ENCODE measurements at places on chromosomes 1 and 21.

GRCh38 chr1:26408604-26409003 is 2.0 kb upstream of the LIN28A start:
- DNase-seq: no peak

DNA sequence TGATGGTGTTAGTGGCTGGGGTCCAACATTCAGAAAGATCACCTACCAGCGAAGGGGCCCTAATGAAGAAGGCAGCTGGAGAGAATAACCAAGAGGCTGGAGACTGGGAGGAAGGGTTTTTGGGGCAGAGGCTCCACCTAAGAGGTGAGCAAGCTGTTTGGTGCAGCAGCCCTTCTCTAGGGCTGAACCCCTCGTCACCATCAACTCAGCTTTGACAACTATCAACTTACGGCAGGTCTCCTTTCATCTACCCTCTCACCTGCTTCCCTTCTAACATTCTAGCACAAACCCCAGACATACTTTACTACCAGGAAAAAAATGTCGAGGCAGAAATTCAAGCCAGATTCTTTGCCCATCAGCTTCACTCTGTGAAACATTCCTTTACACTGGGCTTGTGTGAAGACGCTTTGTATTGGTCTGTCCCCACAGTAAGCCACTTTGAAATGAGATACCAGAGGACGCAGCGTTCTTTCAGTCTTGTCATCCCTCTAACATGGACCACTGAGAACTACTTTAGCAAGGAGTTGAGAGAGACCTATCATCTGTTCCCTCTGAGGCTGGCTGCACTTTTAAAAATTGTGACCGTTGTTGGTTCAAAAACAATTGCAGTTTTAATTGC is 84.6 kb downstream of the RAVER2 start:
- DNase-seq: no peak

- no peak for DNase-seq
These were observed 61.2 kb downstream of the KCNN3 start for GRCh38 chr1:154808909-154809262.

- no peak for DNase-seq
These were observed 29.8 kb downstream of the ANKRD13C start for GRCh38 chr1:70324683-70325082.

- DNase-seq: no peak
These were observed 79.8 kb upstream of the ROR1 start for GRCh38 chr1:63693944-63694571.

DNA sequence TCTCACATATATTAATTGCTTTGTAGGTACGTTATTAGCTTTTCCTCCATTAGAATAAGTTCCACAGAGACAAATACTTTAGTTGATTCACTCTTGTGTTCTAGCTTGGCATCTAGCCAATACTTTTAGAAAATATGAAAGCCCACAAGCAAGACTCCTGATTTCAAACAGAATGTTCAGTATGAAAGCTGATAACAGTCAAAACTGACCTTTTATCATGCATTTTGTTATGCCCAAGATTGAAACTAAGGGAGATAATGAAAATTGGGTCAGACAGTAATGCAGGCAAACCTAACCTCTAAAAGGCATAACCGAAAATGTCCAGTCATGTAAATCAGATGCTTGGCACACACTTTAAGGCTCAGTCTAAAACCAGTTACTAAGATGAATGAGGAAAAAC is 61.7 kb downstream of the ERICH3 start:
- DNase-seq: no peak

- no peak for DNase-seq
These were observed 2.3 kb upstream of the USP16 start for GRCh38 chr21:29022166-29022565.

GRCh38 chr1:162077648-162078299 is 8.3 kb downstream of the NOS1AP start:
- DNase-seq: no peak

- no peak for DNase-seq
These were observed 6.3 kb downstream of the PDZK1IP1 start for GRCh38 chr1:47183308-47184089.

DNA sequence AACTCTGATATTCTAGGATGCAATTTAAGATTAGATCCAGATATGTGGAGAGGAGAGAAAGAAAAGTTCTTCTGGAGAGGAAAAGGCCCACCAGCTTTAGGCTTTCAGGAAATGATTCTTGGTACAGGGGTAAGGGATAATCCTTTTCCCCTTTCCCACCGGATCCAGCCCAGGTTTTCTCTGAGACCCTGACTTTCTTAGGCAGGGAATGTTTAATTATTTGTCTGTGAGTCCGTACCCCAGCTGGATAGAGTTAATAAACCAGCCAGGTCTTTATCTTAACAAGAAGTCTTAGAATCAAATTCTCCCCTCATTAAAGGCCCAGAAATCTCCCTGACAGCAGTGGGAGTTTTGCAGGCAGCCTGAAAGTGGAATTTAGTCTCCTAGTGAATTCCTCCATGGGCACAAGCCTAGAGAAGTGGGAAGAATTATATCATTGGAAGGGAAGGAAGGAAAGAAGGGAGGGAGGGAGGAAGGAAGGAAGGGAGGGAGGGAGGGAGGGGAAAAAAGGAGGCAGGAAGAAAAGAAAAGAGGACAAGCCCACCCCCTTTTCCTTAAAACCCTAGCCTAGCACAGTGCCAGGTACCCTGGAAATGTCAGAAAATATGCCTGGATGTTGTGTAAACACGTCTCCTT is 189.0 kb downstream of the PLPP3 start:
- DNase-seq: no peak

GRCh38 chr21:42846221-42846620 is 33.1 kb downstream of the WDR4 start:
- no peak for DNase-seq

DNA sequence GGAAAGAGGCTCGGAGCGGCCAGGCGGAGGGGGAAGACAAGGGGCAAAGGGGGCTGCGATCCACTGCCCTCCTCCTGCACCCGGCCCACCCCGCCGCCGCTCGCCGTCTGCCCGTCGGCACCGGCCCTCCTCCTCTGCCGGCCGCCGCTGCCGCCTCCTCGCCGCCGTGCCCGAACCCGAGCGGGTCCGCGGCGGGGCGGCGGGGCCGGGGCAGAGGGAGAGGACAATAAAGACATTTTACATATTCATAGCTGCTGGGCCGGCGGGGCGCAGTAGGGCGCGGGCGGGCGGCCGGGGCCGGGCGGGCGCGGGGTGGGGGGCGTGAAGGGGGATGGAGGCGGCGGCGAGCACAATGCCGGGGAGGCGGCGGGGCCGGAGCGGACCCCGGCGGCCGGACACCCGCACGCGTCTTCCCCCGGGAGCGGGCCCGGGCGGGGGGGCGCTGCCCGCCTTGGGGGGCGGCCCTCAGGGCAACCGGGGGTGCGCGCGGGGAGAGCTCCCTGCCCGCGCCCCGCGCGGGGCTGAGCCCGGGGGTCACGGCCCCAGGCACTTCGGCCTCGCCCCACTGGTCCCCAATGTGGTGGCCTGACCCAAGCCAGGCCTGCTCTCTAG is 546 bp downstream of the POU2F1 start:
- no peak for DNase-seq

DNA sequence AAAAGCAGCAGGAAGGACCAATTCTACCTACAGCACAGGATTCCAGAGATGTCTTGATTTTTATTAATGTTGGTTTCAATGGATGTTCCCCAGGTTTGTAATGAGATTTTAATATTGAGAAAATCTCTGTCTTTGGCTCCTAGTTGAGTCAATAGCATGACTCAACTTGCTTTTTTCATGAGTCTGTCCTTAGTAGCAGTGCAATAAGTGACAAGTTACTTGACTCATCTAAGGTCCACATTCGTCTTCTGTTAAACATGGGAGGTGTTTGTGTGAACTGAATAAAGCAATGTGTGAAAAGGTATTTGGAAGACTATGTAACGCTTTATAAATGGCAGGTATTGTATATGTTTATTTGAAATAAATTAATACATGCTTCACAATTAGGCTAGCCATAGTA is 645.0 kb upstream of the PTBP2 start:
- DNase-seq: no peak

DNA sequence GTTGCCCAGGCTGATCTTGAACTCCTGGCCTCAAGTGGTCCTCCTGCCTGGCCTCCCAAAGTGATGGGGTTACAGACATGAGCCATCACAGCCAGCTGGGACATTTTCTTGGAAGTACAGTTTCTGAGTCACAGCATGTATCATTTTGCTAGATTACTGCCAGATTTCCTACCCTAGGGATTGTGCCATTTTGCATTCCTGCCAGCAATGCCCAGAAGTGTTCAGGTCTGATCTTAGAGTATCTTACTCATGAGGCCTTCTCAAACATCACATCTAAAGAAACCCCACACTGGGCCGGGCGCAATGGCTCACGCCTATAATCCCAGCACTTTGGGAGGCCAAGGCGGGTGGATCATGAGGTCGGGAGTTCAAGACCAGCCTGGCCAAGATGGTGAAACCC is 10.2 kb downstream of the BMP8A start:
- no peak for DNase-seq

DNA sequence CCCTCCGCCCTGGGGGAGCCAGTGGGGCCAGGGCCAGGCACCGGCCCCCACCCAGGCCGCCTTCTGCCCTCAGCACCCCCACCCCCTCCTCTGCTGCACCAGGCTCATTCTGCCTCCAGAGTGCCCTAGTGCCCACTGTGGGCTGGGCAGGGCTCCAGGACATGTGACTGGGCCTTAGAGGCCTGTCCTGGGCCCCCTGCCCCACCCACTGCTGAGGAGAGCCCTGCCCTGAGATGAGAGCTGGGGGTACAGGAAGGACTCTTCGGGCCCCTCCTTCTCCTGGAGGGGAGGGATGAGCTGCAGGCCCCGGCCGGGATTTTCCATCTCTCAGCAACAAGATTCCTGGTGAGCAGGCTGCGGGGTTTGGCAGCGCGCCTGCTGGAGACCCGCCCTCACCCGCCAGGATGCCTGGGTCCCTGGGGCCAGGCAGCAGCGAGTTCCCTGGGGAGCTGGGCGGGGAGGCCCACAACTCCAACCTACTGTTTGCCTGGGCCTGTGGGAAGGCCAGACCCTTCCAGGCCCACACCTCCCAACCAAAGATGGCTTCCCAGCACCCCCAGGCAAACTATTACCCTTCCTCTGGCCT is 14.0 kb downstream of the AHDC1 start:
- no peak for DNase-seq

DNA sequence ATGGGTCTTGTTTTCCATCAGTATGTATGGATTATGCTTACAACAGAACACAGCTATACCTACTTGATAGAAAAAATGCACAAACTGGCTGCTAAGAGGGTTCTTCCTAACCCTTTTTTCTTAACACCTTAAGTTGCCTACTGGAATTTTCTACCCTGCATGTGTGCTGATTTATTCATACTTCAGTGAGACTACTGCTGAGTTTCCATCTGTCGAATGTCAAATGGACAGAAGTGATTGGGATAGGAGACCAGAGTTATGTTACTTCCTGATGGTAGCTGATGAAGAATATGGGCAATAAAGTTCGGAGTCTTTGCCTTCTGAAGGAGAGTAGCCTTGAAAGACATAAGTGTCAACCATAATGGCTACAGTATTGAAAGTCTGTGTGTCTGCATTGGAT is 6.5 kb upstream of the DNM3 start:
- DNase-seq: no peak

DNA sequence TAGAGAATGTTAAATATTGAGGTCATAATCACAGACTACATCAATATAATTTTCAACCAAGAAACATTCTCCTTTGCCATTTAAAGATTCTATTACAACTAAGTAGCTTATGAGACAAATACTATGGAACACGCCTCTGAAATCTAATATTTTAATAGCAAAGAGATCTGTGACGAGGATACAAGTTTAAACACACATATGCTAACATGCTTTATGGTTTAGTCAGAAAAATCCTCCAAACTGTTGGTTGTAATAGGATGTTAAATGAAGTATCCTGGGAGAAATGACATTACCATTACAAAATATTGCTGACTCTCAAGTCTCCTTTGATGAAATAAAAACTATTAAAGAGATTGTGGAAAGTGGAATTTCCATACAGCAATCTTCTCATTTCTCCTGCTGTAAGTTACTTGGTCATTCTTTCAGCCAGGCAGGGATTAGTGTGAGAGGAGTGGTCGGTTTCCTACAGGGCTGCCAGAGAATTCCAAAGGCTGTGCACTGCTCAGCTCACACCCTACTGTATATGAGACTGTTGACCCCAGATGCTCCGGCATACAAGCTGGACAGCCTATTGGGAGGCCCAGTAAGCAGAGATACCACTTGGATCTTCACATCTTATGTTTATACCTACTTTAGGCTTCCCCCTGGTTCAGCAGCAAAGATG is 26.6 kb downstream of the SCYL3 start:
- DNase-seq: no peak

GRCh38 chr1:39490596-39491145 is 765 bp upstream of the BMP8A start:
- no peak for DNase-seq

- DNase-seq: no peak
These were observed 101.5 kb downstream of the ACTL8 start for GRCh38 chr1:17856496-17857108.

DNA sequence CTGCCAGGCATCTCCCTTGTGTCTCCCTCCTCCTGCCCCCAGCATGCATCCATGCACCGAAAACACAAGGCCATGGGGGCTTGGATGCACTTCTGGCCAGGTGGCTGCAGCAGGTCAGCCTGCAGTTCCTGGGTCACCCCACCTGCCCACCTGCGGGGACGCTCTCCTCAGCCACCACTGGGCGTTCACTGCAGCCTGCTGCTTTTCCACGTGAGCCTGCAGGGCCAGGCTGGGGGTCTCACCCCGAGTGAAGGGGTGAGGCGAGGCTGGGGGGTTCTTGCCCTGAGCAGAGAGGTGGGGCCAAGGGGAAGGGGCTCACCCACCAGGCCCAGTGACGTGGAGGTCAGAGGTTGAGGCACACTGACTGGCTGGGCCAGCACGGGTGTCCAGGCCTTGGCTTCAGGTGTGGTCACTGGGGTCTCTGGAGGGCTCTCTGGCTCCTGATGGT is 64.6 kb downstream of the WNT9A start:
- no peak for DNase-seq

DNA sequence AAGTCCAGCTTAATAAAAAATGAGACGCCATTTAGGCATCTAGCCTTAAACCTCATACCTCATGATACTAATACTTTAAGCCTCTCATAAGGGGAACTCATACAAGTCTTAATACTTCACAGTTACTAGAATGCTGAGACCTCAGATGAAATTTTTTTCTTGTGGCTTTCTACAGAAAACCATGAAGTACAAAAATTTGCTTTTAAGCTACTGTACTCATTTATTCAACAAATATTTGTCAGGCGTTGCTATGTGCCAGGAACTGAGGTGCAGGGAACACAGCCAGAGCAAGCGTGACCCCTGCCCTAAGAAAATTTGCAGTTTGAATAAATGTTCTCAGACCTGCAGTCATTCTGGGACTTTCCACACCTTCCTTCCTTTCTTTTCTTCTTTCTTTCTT is 150.6 kb downstream of the MRPL39 start:
- DNase-seq: no peak
